T47D (cell line): ENCODE measurements at places on chromosomes 12 and 14.

DNA sequence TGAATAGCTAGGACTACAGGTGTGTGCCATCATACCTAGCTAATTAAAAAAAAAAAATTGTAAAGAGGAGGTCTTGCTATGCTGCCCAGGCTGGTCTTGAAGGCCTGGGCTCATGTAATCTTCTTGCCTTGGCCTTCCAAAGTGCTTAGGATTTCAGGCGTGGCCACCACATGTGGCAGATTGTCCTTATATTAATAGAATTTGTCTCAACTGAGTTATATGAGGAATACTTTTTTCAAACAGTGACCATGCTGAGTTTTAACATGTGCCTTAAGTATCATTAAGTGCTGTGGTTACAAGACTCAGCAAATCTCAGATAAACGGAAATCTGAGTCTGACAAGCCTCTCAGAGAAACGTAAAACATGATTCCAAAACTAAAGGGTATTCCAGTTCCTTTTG is 83.2 kb upstream of the FERMT2 start:
- DNase-seq: no peak

DNA sequence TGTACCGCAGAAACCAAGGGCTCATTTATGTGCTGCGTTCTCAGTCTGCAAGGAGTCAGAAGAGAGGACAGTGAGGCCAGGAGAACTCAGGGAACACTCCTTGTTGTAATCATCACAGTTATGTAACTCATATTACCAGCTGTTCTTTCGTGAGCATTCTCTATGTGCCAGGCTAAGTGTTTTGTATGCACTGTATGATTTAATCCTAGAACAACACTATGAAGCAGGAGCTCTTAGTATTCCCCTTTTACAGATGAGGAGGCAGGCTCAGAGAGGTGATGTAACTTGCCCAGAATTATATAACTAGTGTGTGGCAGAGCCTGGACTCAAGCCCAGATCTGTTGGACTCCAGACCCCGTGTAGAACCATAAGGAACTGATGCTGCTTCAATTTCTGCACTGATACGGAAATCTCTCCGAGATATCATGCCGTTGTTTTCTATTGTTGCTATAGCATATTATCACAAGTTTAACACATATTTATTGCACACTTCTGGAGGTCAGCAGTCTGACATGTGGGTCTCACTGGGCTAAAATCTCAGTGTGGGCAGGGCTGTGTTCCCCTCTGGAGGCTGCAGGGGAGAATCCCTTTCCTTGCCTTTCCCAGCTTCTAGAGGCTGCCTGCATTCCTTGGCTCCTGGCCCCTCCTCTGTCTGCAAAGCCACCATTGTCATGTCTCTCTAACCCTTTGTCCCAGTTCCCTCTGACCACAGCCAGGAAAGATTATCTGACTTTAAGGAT is 16.3 kb upstream of the CD9 start:
- DNase-seq: no peak

- no peak for DNase-seq
These were observed 59.6 kb downstream of the PRKCH start for GRCh38 chr14:61380984-61381383.

GRCh38 chr12:52362118-52362726 is 5.1 kb downstream of the KRT85 start:
- DNase-seq: no peak
